ENCODE measurements at places on chromosomes 1 and 21. TPM values are rescaled to one million over a fixed set of nuclear protein-coding genes. Genes with fewer than 3 reads are reported as not detected.

DNA sequence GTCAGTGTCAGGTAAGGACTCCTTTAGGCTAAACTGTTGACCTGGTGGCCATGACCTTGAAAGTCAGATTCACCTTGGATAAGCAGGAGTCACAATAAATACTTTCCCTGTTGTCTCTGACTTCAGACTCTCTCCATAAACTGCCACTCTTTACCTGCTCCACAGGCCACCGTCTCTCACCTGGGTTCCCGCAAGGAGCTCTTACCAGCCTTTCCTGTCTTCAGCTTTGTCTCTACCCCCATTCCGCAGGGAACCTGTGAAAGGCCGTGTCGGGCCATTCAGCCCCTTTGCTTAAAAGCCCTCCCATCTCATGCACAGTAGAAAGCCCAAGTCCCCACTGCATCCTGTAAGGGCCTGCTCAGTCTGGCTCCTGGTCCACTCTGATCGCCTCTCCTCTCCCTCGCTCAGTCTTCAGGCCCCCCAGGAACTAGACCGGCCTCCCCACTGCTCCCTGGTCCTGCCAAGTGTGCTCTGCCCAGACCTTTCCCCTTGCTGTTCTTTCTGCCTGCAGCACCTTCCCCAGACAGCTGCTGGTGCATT, 79.5 kb downstream of the ACTL8 start:
- no peak overlapping the region for H3K27ac ChIP-seq
- H3K27me3 ChIP-seq = no peaks in the 10 kb centered on the region
- no peaks in the 10 kb centered on the region for H3K36me3 ChIP-seq
- no peak overlapping the region for H3K4me3 ChIP-seq
- no peak for DNase-seq
- H3K4me1 ChIP-seq = no peaks in the 10 kb centered on the region

GRCh38 chr1:214464445-214465287, 86.7 kb downstream of the PTPN14 start:
- DNase-seq = no peak
- H3K4me3 ChIP-seq = no peak overlapping the region
- H3K36me3 ChIP-seq = no peaks in the 10 kb centered on the region
- peaks cover 8% of the 10 kb centered on the region for H3K27me3 ChIP-seq
- H3K27ac ChIP-seq = no peak overlapping the region

GRCh38 chr1:230251644-230252191, 174.4 kb downstream of the PGBD5 start:
- no peaks in the 10 kb centered on the region for H3K36me3 ChIP-seq
- no peak overlapping the region for H3K4me3 ChIP-seq
- no peaks in the 10 kb centered on the region for H3K27me3 ChIP-seq
- no peak overlapping the region for H3K27ac ChIP-seq
- H3K4me1 ChIP-seq = no peaks in the 10 kb centered on the region

DNA sequence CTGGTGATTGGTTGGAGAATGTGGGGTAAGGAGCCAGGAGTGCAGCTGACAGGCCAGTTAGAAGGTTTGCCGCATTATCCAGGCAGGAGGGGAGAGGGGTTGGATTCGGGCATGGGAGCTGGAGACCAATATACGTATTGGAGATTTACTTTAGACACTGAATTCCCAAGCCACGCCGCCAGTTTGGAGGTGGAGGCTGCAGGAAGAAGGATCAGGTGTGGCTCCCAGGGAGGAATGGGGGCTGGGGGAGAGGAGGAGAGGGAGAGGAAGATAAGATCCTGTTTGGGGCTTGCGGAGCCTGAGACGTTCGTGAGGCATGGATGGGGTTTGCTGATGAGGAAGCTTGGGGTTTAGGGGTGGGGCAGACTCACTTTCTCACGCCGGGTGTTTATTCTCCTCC, 155.1 kb upstream of the IGSF21 start:
- no peaks in the 10 kb centered on the region for H3K36me3 ChIP-seq
- no peak overlapping the region for H3K27ac ChIP-seq
- DNase-seq = no peak

GSTM1 gene
- not detected for total RNA-seq

GRCh38 chr1:38803647-38804046, 55.9 kb downstream of the RRAGC start:
- H3K27me3 ChIP-seq = peaks cover 67% of the 10 kb centered on the region
- H3K27ac ChIP-seq = no peak overlapping the region
- H3K4me1 ChIP-seq = peaks cover 4% of the 10 kb centered on the region

UMODL1 gene
- 0.10 TPM for total RNA-seq

DNA sequence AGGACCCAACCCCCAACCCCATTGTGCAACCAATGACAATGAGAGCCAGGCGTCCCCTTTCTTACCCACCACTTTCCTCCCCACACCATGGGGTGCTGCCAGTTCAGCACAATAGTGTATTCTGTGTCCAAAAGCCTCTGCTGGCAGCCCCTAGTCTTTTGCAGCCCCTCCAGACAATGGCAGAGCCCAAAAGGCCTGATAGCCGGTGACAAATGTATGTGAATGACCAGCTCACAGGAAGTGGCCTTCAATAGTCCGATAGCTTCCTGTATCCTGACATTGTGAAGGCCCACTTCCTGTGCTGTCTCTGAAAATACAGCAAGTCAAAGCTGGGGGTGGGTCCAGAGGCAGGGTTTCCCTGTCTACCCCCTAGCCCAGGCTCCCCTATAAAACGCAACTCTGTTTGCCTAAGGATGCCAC, 16.6 kb downstream of the SMIM12 start:
- H3K36me3 ChIP-seq = no peaks in the 10 kb centered on the region
- H3K27me3 ChIP-seq = no peaks in the 10 kb centered on the region
- peaks cover 10% of the 10 kb centered on the region for H3K4me1 ChIP-seq
- no peak overlapping the region for H3K4me3 ChIP-seq

DNA sequence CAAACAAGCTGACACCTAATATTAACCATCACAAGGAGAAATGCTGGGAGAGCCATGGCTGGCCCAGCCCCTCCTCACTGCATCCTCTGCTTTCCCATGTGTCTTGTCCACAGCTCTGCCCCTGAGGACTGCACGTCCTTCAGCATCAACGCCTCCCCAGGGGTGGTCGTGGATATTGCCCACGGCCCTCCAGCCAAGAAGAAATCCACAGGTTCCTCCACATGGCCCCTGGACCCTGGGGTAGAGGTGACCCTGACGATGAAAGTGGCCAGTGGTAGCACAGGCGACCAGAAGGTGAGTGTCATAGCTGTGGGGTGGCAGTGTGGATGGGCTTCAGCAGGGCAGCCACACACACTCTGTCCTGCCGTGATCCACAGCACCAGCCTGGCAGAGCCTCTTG, 22.9 kb downstream of the PADI4 start:
- peaks cover 6% of the 10 kb centered on the region for H3K27me3 ChIP-seq
- H3K4me3 ChIP-seq = no peak overlapping the region
- no peaks in the 10 kb centered on the region for H3K36me3 ChIP-seq
- H3K4me1 ChIP-seq = no peaks in the 10 kb centered on the region
- no peak for DNase-seq

DNA sequence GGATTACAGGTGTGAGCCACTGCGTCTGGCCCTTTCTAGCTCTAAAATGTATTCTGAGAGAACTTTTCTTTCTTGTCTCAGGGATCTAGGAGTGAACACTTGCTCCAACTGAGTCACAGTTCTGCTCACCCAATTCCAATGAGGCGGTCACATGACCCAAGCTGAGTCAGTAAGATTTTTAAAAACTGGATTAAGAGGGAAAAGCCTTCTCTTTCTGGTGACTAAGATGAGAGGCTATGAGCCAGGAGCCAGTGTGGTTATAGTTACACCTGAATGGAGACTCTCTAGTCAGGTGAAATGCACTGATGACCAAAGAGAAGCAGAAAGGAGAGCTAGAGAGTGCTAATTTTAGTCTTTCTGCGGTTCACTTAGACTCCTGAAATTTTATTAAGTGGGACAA, 9.5 kb upstream of the DEPDC1 start:
- peaks cover 14% of the 10 kb centered on the region for H3K27me3 ChIP-seq
- H3K27ac ChIP-seq = no peak overlapping the region
- no peak for DNase-seq
- H3K36me3 ChIP-seq = peaks cover 3% of the 10 kb centered on the region
- peaks cover 6% of the 10 kb centered on the region for H3K4me1 ChIP-seq
- no peak overlapping the region for H3K4me3 ChIP-seq

DNA sequence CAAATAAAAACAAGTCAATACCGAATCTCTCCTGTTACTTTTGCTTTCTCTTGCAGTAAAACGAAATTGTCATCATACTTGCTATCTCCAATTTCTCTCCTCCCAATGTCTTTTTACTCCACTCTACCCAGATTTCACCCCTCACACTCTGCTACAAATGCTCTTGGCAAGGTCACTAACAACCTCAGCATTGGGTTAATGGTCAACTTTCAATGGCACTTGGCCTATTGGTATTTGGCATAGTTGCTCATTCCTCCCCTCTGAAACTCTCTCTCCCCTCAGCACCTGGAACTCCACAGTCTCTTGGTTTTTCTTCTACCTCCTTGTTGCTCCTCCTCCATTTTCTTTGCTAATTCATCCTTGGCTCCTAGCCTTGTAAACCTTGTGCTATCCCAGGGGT, 367.3 kb downstream of the PTPRU start:
- H3K4me3 ChIP-seq = no peak overlapping the region
- DNase-seq = no peak
- no peaks in the 10 kb centered on the region for H3K4me1 ChIP-seq
- H3K36me3 ChIP-seq = no peaks in the 10 kb centered on the region

AADACL4 gene
- not detected for total RNA-seq

DNA sequence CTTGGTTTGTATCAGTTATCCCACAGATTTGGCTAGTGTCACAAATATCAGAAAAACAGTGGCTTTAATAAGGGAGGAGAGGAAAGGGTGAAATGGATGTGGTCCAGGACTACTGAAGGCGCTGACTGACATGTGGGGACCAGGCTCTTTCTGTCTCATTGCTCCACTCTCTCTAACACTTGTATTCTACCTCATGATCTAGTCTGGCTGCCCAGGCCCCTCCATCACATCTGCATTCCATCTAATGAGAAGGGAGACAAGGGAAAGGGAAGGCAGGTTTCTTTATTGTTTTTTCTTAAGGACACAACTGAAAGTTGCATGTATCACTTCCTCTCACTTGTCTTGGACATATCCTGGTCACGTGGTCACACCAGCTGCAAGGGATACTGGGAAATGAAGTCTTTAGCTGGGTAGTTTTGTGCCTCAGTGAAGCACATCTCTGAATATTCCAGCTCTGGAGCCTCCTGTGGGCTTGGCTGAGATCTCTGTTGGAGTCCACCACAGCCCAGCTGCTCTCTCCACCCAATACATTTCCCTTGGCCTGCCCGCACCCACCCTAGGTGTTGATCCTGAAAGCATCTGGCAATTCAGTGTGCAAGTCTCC, 42.0 kb upstream of the PADI2 start:
- H3K4me1 ChIP-seq = peaks cover 5% of the 10 kb centered on the region
- peak; percentile 20 for DNase-seq
- H3K36me3 ChIP-seq = no peaks in the 10 kb centered on the region
- no peak overlapping the region for H3K4me3 ChIP-seq
- H3K27me3 ChIP-seq = peaks cover 2% of the 10 kb centered on the region

- H3K27ac ChIP-seq = no peak overlapping the region
- no peaks in the 10 kb centered on the region for H3K4me1 ChIP-seq
- H3K4me3 ChIP-seq = no peak overlapping the region
- H3K27me3 ChIP-seq = peaks cover 1% of the 10 kb centered on the region
- H3K36me3 ChIP-seq = no peaks in the 10 kb centered on the region
Measured at GRCh38 chr1:162366149-162366548, 10.5 kb downstream of the SPATA46 start.

GBP4 gene
- 70.6 TPM for total RNA-seq

- no peak for DNase-seq
- no peaks in the 10 kb centered on the region for H3K36me3 ChIP-seq
- H3K4me3 ChIP-seq = no peak overlapping the region
- H3K27me3 ChIP-seq = no peaks in the 10 kb centered on the region
- peaks cover 2% of the 10 kb centered on the region for H3K4me1 ChIP-seq
Measured at GRCh38 chr1:4179914-4180735, 280.1 kb upstream of the C1orf174 start.

DNA sequence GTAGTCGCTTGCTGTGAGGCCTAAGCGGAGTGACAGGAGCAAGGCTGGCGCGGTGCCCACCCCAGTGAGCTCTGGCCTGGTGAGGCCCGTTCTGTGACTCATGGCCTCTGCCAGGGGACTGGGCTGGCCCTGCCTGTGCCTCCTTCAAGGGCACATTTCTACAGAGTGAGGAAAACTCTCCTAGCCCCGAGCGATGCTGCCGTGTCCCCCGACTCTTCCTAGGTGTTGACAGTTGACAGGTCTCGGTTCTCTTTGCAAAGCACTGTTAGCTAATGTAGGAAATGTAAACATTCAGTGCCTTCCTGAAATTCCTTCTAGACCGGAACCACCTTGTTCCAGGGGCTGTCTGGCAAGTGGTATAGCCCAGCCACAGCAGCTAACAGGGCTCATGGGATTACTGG, 43.9 kb downstream of the ABCG1 start:
- H3K36me3 ChIP-seq = no peaks in the 10 kb centered on the region
- H3K27ac ChIP-seq = no peak overlapping the region
- no peaks in the 10 kb centered on the region for H3K27me3 ChIP-seq

GRCh38 chr1:13899856-13900255, 199.9 kb downstream of the PRDM2 start:
- no peak for DNase-seq
- H3K27me3 ChIP-seq = peaks cover 8% of the 10 kb centered on the region
- no peaks in the 10 kb centered on the region for H3K4me1 ChIP-seq
- H3K4me3 ChIP-seq = no peak overlapping the region
- H3K27ac ChIP-seq = no peak overlapping the region
- no peaks in the 10 kb centered on the region for H3K36me3 ChIP-seq

S100A7A gene
- not detected for total RNA-seq

LYPD8 gene
- total RNA-seq = not detected

DNA sequence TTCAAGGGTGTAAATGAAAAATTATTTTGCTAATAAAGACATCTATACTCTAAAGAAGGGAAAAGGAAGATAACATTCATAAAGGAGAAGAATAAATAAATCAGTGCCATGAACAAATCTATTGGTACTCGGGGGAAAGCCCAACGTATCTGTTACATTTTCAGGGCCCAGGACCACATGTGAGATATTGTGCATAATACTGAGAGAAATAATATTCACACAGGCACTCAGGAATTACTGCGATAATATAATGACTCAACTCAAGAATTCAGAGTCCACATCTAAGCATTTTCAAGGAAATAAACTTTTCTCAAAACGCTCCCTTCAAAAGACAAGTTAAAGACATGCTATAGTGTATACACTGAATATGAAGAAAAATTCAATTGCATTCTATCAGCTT, 108.8 kb downstream of the SMYD2 start:
- no peak overlapping the region for H3K27ac ChIP-seq
- peaks cover 15% of the 10 kb centered on the region for H3K4me1 ChIP-seq
- H3K36me3 ChIP-seq = no peaks in the 10 kb centered on the region
- H3K4me3 ChIP-seq = no peak overlapping the region
- DNase-seq = no peak

SESN2 gene
- total RNA-seq = 23.9 TPM

TTF2 gene
- 78.0 TPM for total RNA-seq

A3GALT2 gene
- not detected for total RNA-seq

DNA sequence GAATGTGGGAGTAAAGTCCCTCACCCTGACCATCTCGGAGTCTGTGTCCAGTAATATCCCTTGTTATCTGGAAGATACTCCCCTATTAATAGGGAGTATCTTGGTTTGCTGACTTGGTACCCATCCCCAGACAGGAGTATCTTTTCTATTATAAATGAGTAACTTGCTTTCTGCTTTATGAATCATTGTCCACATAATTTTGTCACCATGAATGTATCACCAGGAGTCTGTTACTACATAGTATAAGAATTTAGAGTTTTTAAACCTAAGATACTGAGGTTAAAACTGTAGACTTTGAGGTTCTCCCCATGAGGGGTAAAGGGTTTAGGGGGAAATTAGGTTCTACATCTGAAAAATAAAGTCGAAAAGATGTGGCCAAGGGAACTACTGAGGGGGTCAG, 175.6 kb downstream of the FCRL5 start:
- H3K4me3 ChIP-seq = no peak overlapping the region
- no peak for DNase-seq
- H3K4me1 ChIP-seq = no peaks in the 10 kb centered on the region
- no peak overlapping the region for H3K27ac ChIP-seq

LCE1A gene
- not detected for total RNA-seq
